ENCODE measurements at places on chromosomes 4 and X. TPM values are rescaled to one million over a fixed set of nuclear protein-coding genes. Genes with fewer than 3 reads are reported as not detected.

The PCDH10 gene
- 0.71 TPM for total RNA-seq

DNA sequence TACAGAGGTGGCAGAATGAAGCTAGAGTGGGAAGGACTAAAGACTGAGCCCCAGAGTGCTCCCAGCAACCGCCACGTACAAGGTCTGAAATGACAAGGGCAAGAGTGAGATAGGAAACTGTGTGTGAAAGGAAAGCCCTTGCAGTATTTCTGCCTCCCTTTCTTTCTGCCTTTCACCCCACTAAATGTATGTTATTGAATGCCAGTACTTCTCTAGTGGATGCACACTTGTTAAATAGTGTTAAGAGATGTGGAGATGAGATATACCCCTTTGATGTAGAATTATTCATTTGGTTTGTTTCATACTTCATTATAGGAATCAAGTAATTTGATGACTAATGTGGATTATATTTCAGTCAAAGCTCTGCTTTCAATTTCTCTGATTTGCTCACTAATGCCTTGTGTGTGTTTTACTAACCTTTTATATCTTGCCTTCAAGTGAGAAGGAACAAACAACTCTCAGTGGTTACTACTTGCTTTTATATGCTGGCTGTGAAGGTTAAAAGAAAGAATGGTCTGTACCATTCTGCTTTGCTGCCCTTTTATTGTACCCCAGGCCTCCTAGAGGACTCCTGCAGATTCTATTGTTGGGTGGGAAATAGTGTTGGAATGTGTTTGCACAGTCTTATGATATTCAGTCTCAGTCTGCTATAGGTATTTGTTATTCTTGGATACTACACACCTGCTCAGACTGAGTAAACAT lies 8.0 kb upstream of the ANXA3 start:
- H3K4me3 ChIP-seq, result no peak overlapping the region
- no peaks in the 10 kb centered on the region for H3K36me3 ChIP-seq
- H3K4me1 ChIP-seq, result peaks cover 11% of the 10 kb centered on the region
- H3K27me3 ChIP-seq, result no peaks in the 10 kb centered on the region
- DNase-seq, result no peak

- no peaks in the 10 kb centered on the region for H3K27me3 ChIP-seq
- H3K27ac ChIP-seq, result no peak overlapping the region
- H3K36me3 ChIP-seq, result no peaks in the 10 kb centered on the region
- H3K4me1 ChIP-seq, result no peaks in the 10 kb centered on the region
- H3K4me3 ChIP-seq, result no peak overlapping the region
These were observed 106.8 kb upstream of the RAI2 start for GRCh38 chrX:17967888-17968287.

- H3K4me1 ChIP-seq, result no peaks in the 10 kb centered on the region
- no peak overlapping the region for H3K4me3 ChIP-seq
- H3K36me3 ChIP-seq, result no peaks in the 10 kb centered on the region
- no peak for DNase-seq
These were observed 47.0 kb downstream of the BEND2 start for GRCh38 chrX:18173494-18174180.

- no peak overlapping the region for H3K27ac ChIP-seq
- no peaks in the 10 kb centered on the region for H3K4me1 ChIP-seq
- H3K27me3 ChIP-seq, result no peaks in the 10 kb centered on the region
- H3K36me3 ChIP-seq, result no peaks in the 10 kb centered on the region
These were observed 176.8 kb upstream of the GLRA2 start for GRCh38 chrX:14352511-14352910.

The ITIH6 gene
- total RNA-seq, result not detected

The CXorf66 gene
- total RNA-seq, result not detected

GRCh38 chrX:67612231-67612630 lies 68.4 kb downstream of the AR start:
- no peak for DNase-seq
- no peaks in the 10 kb centered on the region for H3K27me3 ChIP-seq

- H3K27me3 ChIP-seq, result no peaks in the 10 kb centered on the region
- no peak for DNase-seq
- no peak overlapping the region for H3K27ac ChIP-seq
- H3K4me3 ChIP-seq, result no peak overlapping the region
- H3K36me3 ChIP-seq, result no peaks in the 10 kb centered on the region
These were observed 48.2 kb downstream of the RBM47 start for GRCh38 chr4:40581254-40582140.

DNA sequence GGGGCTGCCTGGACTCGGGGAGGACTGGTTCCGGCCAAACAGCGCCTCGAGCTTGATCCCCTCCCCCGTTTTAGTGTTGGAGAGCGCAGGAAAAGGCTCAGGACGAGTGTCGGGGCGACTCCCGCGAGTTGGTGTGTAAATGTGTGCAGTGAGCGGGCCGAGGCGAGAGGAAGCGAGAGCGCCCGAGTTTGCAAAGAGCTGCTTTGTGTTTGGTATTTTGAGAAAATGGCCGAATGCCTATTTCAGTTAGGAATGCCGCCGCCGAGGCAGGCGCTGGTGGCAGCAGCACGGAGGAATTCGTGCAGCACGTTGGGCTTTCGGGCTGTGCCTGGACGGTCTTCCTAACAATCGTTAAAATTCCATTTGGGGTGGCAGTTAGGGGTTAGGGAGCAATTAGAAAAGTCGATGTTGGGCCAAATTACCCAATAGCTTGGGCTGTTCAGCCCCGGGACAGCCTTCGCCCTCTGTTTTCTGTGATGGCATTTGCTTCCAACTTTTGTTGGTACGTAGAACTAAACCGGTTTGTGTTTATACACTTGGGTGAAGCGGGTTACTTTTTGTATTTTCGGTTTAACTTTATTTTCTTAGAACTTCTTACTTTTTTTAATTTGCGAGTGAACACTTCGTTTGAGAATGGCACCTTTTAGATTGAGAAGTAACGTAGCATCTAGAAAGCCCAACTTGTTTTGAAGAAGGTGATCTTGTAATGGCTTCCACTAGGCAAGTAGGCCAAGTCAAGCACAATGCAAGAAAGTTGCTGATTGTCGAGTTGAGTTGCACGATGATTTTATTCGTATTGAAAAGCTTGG lies 1.6 kb downstream of the REST start:
- H3K27ac ChIP-seq, result peak overlapping the region; percentile 94
- H3K4me3 ChIP-seq, result peak overlapping the region; percentile 97
- peaks cover 51% of the 10 kb centered on the region for H3K4me1 ChIP-seq
- peak; percentile 73 for DNase-seq
- peaks cover 27% of the 10 kb centered on the region for H3K36me3 ChIP-seq

All from lower lobe of right lung (tissue), 2 donors.